ENCODE measurements at places on chromosomes 5 and 9.

DNA sequence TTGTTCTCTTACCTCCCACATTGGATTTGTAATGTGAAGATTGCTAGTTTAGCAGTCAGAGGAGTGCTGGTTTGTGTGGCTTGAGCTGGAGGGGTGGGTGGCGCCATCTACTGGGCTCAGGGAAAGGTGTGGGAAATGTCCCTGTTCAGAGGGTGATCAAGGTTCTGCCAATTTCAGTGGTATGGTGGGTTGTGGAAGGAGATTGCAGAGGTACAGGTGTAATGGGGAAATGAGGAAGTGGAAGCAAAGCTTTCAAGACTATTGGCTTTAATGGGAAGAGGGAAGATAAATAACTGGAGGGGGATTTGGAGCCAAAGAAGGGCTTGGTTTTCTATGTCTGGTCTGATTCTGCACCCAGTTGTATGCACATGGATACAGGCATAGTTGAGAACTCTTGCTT, 76.4 kb downstream of the OSMR start:
- DNase-seq: peak; percentile 65
- H3K36me3 ChIP-seq: no peaks in the 10 kb centered on the region
- H3K27ac ChIP-seq: no peak overlapping the region
- peaks cover 57% of the 10 kb centered on the region for H3K27me3 ChIP-seq
- no peak overlapping the region for H3K4me3 ChIP-seq

GRCh38 chr9:108786901-108787689, 68.7 kb downstream of the ACTL7B start:
- DNase-seq: no peak
- H3K4me3 ChIP-seq: no peak overlapping the region
- H3K27me3 ChIP-seq: peaks cover 3% of the 10 kb centered on the region
- peaks cover 3% of the 10 kb centered on the region for H3K4me1 ChIP-seq
- no peak overlapping the region for H3K27ac ChIP-seq

DNA sequence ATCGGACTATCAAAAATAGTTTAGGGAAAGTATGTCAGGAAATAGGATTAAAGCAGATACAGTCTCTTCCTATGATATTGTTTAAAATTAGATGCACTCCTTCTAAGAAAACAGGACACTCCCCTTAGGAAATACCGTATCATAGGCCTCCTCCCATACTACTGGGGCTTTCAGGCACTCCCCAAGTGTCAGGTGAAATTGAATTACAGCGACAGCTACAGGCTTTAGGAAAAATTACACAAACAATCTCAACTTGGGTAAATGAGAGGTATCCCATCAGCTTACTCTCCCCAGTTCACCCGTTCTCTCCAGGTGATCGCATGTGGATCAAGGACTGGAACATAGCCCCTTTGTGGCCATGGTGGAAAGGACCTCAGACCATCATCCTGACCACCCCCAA, 110.4 kb upstream of the EPB41L4A start:
- H3K4me3 ChIP-seq: no peak overlapping the region
- H3K4me1 ChIP-seq: peaks cover 5% of the 10 kb centered on the region
- H3K27me3 ChIP-seq: peaks cover 16% of the 10 kb centered on the region
- no peak overlapping the region for H3K27ac ChIP-seq
- no peak for DNase-seq

GRCh38 chr9:68777070-68777763, 72.2 kb downstream of the PIP5K1B start:
- no peak overlapping the region for H3K4me3 ChIP-seq
- no peaks in the 10 kb centered on the region for H3K27me3 ChIP-seq
- no peak overlapping the region for H3K27ac ChIP-seq

DNA sequence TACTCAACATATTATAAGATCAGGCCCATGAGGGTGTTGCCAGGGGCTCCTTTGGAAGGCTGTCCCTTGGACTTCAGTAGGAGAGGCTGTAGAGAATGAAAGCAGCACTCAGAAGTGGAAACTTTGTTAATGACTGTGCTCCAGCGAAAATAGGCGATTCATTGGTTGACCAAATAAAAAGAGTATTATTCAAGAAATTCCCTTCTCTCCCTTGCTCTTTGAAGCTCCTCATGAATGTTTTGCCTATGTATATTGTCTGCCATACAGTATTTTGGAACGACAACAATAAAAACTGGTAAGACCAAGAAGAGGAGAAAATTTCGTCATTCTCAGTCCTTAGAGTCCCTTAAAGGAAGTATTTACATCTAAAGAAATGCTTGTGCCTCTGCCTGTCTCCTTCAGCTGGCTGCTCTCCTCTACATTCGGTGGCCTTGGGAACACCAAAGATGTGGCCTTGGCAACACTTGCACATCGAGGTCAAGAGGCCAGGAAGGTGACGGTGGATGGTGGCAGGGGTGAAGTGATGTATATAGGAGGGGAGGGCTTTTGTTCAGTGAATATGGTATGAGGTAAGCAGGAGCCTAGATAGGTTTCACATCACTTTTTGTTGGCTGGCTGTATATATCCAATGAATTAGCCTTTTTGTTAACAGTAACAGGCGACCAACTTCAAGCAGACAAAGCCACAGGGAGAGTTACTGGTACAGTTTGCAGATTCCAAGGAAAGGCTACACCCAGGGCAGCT, 95.0 kb upstream of the ACTBL2 start:
- no peak for DNase-seq
- H3K27ac ChIP-seq: no peak overlapping the region
- H3K27me3 ChIP-seq: no peaks in the 10 kb centered on the region
- H3K36me3 ChIP-seq: no peaks in the 10 kb centered on the region

DNA sequence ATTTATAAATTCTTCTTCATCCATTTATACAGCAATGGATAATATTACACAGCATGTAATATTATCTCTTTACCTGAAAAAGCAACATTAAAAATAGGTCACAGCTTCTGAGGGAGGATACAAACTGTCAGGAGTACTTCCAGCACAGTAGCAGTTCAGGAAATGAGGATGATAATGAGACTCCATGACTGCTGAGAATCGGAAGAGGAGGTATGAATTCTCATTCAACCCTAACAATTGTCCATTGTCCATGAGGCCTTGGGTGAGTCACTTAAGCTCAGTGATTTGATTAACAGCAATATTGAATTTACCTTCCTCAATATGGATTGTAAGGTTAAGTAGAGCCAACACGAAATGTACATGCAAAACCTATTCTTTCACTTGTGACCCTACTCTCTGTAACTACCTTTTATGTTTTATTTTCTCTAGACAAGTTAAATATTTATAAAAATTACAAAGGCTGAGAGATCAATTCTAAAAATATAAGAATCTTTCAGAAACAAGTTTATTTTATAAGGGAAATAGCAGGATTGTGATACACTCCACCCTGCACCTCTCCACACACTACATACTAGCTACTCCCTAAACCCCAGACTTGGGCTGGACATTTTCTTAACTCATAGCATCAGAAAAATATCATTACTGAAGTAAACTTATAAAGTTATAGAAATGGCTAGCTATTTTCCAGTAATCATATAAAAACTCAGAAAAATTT, 159.1 kb upstream of the ACOT12 start:
- no peaks in the 10 kb centered on the region for H3K27me3 ChIP-seq
- H3K27ac ChIP-seq: no peak overlapping the region

DNA sequence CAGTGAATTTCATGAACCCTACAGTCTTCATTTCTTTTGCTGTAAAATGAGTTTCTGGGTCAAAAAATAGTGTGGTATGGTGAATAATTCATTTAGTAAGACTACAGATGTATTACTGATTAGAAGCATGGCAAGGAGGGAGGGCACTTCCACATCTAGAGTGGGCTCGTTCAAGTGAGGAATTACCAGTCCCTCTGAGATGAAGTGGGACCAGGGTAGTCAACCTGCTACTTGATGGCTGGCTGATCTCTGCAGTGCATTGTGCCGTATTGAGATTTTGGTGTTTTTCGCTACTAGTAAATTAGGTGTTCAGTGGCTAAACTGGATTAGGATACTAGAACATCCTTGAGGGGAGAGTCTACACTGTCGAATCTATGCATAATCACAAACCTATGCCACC, 10.8 kb downstream of the CDC37L1 start:
- peaks cover 10% of the 10 kb centered on the region for H3K4me1 ChIP-seq
- H3K36me3 ChIP-seq: peaks cover 27% of the 10 kb centered on the region
- H3K27ac ChIP-seq: no peak overlapping the region
- H3K27me3 ChIP-seq: no peaks in the 10 kb centered on the region

DNA sequence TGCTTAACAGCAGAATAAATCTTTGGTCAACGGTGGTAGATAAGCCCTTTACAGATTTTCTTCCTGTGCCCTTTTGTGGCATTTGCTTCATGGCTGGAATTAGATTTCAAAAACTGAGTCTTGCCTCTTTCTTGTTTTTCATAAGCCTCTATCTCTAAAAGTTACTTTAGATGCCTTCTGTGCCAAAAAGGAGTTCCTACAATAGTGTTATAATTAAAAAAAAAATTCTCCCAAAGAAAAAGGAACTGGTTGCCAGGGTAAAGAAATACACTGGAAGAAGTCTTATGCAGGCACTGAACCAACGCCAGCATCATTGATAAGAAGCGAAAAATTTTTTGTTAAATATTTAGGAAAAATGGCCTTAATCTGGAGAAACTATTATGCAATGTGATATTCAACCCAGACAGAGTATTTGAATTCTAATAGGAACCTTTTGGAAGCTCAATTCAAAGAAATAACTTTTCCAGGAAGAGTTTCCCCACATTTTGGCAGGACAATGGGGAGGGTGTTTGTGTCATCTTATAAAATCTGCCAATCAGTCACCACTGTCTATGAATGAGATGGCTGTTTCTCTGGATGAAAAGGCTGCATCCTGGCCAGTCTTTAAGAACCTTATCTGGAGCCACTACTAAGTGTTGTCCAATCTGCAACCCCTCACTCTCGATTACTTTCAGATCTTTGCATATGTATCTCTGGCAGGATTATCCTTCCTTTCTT, 608.1 kb downstream of the PDE4D start:
- DNase-seq: no peak
- H3K4me3 ChIP-seq: no peak overlapping the region
- H3K27ac ChIP-seq: no peak overlapping the region
- no peaks in the 10 kb centered on the region for H3K36me3 ChIP-seq

- peaks cover 21% of the 10 kb centered on the region for H3K27me3 ChIP-seq
- H3K4me1 ChIP-seq: no peaks in the 10 kb centered on the region
- no peak overlapping the region for H3K4me3 ChIP-seq
- no peaks in the 10 kb centered on the region for H3K36me3 ChIP-seq
- H3K27ac ChIP-seq: no peak overlapping the region
- no peak for DNase-seq
Observed at GRCh38 chr5:139882961-139883539, 87.4 kb downstream of the PSD2 start.

GRCh38 chr9:134522502-134522848, 119.1 kb upstream of the COL5A1 start:
- peaks cover 3% of the 10 kb centered on the region for H3K27me3 ChIP-seq
- no peak overlapping the region for H3K27ac ChIP-seq
- H3K36me3 ChIP-seq: no peaks in the 10 kb centered on the region
- no peak overlapping the region for H3K4me3 ChIP-seq
- H3K4me1 ChIP-seq: no peaks in the 10 kb centered on the region

DNA sequence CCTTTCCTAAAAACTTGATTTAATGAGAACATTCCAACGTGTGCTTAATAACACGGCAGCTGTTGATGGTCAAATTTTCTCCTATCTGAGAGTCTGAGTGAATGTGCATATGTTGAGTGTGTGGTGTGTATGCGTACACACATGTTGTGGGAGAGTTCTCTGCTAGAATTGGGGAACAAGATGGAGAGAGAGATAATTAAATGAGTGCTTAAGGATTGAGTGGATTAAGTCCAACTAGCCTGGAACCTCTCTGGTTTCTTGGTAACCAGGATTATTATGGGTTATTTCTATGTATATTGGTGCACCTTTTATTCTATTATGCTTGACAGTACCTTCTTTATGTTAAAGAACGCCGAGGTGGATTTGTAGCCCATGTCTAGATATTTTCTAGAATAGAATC, 36.4 kb upstream of the TNFAIP8 start:
- no peak overlapping the region for H3K4me3 ChIP-seq
- no peaks in the 10 kb centered on the region for H3K27me3 ChIP-seq
- DNase-seq: no peak
- peak overlapping the region; percentile 57 for H3K27ac ChIP-seq
- H3K4me1 ChIP-seq: peaks cover 96% of the 10 kb centered on the region

DNA sequence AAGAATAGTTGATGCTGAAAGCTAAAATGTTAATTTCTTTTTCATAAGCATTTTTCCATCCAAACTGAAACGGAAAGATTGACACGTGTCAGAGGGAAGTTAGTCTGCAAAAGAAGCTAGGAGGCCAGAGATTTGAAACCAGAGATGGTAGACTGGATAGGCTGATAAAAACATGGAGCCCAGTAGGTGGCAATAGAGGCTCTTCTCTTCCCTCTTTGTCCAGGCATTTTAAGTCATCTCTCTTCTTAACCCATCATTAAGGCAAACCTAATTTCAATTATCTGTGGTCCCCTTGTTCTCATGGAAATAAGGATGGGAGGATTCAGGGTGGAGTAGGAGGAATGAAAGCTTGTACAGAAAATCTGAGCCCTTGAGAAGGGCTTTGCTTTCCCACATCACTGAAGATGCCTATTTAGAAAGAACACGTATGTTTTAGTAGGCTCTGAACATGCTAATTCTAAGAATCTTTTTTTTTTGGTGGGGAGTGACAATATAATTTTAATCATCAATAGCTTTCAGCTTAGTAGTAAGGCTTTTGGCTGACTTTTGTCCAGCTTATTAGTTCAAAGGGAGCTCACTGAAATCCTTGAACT, 66.6 kb downstream of the ZNF474 start:
- no peak overlapping the region for H3K27ac ChIP-seq
- no peak for DNase-seq
- no peaks in the 10 kb centered on the region for H3K27me3 ChIP-seq
- no peak overlapping the region for H3K4me3 ChIP-seq

DNA sequence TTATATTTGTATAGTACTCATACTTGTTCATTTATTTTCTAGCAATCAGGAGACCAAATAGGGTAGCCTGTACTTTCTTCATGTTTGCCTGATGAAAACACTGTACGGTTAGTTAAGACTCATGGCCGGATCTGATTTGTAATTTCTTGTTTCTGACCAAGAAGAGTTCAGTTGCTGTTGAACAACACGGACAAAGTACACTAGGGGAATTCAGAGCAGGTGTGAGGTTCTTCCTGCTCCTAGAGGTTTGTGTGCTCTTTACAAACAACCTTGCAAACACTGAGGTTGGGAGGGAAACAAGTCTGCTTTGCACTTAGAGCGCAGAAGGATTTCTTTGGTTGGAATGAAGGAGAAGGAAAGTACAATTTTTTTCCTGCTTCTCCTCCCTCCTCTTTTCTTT, 69.7 kb downstream of the TRIO start:
- DNase-seq: no peak
- no peaks in the 10 kb centered on the region for H3K36me3 ChIP-seq
- no peaks in the 10 kb centered on the region for H3K4me1 ChIP-seq
- peaks cover 32% of the 10 kb centered on the region for H3K27me3 ChIP-seq
- no peak overlapping the region for H3K4me3 ChIP-seq
- no peak overlapping the region for H3K27ac ChIP-seq

DNA sequence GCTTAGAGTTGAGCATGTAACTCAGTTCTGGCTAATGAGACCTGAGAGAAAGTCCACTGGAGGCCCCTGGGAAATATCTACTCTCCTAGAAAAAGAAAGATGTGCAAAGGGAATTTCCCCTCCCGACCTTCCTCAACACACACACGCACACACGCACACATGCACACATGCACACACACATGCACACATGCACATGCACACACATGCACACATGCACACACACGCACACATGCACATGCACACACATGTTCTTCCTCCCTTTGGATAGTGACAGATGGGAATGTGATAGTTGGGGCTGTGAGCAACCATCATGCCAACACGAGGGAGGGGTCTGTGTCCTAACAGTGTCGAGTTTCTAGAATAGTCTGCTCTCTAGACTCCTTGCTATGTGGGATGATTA, 148.2 kb upstream of the EGFLAM start:
- no peak for DNase-seq
- H3K4me1 ChIP-seq: no peaks in the 10 kb centered on the region
